ENCODE measurements at places on chromosomes 6 and 20.

DNA sequence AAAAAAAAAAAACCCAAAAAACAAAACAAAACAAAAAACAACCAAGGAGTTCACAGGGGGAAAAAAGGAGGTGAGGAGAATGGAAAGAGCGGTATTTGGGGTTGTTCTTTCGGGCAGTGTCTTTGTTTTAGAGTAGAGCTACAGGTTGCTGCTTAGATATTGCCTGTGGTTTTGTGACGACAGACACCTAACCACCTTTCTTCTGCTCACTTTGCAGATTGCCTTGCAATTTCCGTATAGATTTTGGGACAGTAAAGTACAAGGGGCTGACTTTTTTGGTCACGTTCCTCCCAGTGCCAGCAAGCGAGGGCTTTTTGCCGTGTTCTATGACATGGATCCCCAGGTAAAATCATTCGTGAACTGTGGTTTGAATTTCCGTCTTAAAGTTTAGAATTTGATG, 50.9 kb downstream of the DEK start:
- no peak for DNase-seq

GRCh38 chr6:55964136-55964535, 88.7 kb upstream of the BMP5 start:
- DNase-seq = no peak

- DNase-seq = no peak
Observed at GRCh38 chr6:53107091-53107490, 41.5 kb downstream of the GCM1 start.

GRCh38 chr6:48429610-48430009, 318.6 kb upstream of the PTCHD4 start:
- no peak for DNase-seq

- peak; percentile 78 for DNase-seq
Observed at GRCh38 chr6:12060780-12061609, 48.9 kb downstream of the HIVEP1 start.

- DNase-seq = no peak
Observed at GRCh38 chr20:39611901-39612300, 649.8 kb downstream of the DHX35 start.

DNA sequence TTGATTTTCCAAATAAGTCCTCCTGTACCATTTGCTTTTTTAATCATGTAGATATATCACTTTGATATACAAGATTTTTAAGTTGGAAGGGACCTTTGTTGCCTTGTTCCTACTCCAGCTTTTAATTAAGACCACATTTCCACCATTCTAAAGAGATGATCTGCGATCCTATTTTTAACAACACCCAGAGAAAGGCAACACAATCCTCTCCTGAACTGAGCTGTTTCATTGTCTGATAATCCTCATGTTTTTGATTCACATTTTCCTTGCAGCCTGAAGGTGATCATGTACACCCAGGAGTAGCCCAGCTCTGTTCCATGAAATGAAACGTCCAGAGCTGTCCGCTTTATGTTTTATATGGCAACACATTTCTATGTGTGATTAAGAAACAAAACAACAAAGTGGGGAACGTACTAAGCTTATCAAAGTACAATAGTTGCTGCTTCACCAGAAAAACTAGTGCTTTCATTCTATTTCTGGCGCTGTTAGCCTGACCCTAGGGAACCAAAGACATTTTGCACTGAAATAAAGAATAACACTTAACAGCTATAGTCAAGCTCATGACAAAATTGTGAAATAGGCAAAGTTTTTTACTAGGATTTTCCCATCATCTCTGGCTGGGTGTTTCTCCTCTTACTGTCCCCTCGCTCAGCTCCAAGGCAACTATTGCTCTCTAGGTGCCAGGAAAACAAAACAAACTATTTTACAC, 22.6 kb upstream of the TRAF3IP2 start:
- no peak for DNase-seq

DNA sequence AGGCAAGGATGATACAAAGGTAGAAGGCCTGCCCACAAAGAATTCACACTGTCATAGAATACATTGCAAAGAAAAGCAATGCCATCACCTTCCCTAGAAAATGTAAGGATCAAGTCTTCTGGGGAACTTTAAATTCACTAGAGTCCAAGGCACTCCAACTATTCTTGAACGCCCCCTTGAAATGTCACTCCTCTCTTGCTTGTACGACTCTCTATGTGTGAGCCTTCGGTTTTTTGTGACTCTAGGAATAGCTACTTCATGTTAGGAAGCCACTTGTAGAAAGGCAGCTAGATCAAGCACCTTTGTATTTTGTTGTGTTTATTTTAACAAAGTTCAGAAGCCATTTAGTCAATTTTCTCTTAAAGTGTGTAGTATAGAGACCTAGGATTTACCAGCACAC, 159.2 kb upstream of the ARID1B start:
- no peak for DNase-seq

DNA sequence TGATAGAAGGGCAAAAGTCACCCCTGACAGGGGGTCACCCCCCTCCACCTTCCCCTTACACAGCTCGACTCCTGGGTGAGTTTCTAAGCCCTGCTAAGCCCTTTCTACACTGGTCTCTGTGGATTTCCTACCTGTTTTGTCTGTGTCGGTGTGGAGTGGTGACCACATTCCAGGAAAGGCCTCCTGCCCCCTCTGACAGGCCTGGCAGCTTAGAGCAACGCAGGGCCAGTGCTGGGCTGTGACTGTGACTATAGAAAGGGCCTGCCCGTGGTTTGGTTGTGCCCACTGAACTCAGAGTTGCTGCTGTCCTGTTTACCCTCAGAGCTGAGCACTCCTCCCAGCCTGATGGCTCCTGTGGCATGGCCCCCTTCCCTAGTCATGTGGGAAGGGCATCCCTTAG, 109.0 kb downstream of the ARMC2 start:
- no peak for DNase-seq

DNA sequence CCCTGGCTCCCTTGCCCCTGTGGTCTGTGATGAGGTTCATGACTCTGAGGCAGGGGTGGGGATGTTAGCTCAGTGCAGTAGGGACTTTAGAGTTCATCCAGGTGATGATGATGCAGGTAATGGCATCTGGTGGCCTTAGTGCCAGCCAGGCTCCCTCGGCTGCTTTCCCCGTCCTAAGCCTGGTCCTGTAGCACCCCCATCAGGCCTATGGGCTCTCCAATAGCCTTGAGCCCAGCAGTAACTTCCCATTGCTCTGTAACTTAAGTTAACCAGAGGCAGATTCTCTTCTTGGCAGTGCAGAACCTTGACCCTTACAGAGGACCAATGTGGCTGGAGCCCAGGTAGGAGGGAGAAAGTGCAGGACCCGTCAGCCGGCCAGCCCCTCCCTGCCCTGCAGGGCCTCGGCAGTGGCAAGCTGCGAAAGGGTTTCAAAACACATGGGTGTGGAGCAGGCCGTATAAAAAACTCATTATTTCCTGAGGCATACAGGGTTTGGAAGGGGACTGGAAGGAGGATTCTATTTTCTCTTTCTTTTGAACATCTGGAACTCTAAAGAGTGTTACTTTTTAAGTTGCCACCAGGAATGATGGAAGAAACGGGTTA, 406.9 kb downstream of the CDH26 start:
- no peak for DNase-seq

GRCh38 chr6:40550202-40551101, 36.7 kb downstream of the LRFN2 start:
- peak; percentile 25 for DNase-seq

- DNase-seq = peak; percentile 78
Observed at GRCh38 chr6:89368107-89368506, 15.6 kb upstream of the UBE2J1 start.

GRCh38 chr20:23401051-23401450, 20.2 kb downstream of the NAPB start:
- DNase-seq = no peak

DNA sequence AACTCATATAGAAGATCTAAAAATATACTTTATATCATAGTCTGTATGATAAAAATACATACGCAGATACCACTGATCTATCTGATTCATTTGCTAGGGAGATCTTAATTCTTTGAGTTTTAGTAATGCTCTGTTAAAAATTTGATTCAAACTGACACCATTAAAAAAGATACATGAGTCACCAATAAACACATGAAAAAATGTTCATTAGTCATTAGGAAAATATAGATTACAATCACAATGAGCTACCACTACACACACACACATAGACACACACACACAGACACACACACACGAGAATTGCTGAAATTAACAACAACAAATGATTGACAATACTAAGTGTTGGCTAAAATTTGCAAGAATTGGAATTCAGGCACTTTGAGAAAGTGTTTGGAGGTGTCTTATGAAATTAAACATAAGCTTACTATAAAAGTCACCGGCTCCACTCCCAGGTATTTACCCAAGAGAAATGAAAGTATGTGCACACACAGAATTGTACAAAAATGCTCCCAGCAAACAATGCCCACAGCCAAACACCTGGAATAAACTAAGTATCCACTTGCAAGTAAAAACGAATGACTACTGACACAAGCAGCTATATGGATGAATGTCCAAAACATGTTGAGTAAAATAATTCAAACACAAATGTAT, 117.7 kb upstream of the GGTLC1 start:
- DNase-seq = no peak

DNA sequence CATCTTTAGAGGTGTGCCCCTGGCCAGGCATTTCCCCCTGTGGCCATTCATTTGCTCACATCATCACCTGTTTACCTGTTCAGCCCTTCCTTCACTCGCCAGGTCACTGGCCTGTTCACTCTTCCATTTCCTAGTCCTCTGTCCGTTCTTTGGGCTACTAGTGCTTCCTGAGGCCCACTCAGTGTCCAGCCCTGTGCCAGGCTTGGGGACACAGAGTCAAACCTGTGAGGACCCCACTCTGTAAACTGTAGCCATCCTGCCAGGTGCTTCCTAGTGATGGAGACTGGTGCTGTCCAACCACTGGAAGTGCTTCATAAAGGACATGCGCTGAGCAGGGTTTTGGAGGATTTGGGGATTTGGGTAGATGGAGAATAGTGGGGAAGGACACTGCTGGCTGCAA, 3.5 kb downstream of the DLGAP4 start:
- no peak for DNase-seq

DNA sequence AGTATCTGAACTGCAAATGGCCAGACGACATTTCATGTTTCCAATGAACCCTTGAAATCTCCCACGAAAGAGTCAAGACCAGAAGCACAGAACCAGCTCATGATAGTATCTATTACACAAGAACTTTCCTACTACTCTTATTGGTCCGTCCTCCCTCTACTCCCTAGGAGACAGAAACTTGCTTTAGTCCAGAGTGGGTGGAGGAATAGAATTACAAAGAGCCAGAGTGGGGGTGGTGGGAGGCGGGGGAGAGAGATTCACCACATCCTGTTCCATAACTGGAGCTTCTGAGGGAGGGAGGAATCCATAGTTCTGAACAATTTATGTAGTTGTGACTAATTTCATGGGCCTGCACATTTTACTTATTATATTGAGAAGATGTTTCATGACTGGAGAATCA, 18.5 kb upstream of the WFDC10A start:
- peak; percentile 74 for DNase-seq
